ENCODE measurements at places on chromosomes 3 and 15.

DNA sequence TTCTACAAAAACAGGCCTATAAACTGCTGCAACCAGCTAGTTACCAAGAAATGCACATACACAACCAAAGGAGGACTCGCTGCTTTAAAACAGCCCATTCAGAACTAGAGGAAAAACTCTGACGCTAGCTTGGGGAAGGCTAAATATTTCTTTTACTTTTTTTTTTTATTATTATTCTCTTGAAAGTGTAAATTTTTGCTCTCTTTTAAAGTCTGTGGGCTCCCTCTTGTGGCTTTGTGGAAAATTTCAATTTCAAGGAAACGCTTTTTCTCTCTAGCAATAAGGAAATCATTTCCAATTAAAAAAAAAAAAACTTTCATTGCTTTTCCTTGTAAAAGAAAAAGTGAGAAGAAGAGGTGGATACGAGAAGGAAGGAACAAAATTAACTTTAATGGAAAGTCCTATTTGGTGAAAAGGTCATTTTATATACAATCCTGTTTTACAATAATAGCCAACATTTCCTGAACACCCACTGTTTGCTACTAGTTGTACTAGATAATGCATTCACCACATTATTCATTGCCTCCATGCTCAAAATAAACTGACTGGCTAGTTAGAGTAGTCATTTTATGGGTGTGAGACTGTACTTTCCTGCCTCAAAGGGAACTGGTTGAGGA, 51.2 kb upstream of the SAMMSON start:
- no peak for DNase-seq
- H3K27ac ChIP-seq: no peak overlapping the region
- H3K36me3 ChIP-seq: no peaks in the 10 kb centered on the region
- H3K4me1 ChIP-seq: no peaks in the 10 kb centered on the region
- H3K4me3 ChIP-seq: no peak overlapping the region

- no peak overlapping the region for H3K27ac ChIP-seq
- no peaks in the 10 kb centered on the region for H3K27me3 ChIP-seq
- no peak overlapping the region for H3K4me3 ChIP-seq
- H3K4me1 ChIP-seq: no peaks in the 10 kb centered on the region
- DNase-seq: no peak
Measured at GRCh38 chr3:146680617-146681016, 75.5 kb upstream of the PLSCR5 start.

DNA sequence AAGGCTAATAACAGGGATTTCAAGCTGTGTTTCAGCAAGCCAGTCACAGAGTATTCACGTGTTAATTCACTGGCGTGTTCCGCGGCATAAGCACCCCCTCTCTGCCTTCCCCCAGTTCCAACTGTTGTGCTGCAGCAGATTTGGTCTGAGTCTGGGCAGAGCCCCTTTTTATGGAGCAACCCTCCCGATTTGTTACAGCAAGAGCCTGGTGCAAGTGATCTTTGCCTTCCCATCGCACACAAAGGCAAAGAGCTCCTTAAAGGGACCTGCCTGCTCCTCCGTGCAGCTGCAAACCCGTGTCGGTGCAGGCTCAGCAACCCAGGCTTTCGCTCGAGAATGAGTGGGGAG, 170.5 kb downstream of the KCNAB1 start:
- peaks cover 26% of the 10 kb centered on the region for H3K27me3 ChIP-seq
- H3K4me3 ChIP-seq: no peak overlapping the region
- no peaks in the 10 kb centered on the region for H3K4me1 ChIP-seq
- H3K27ac ChIP-seq: no peak overlapping the region
- no peaks in the 10 kb centered on the region for H3K36me3 ChIP-seq

GRCh38 chr15:99454941-99455788, 110.6 kb upstream of the MEF2A start:
- H3K36me3 ChIP-seq: peaks cover 2% of the 10 kb centered on the region
- peaks cover 32% of the 10 kb centered on the region for H3K4me1 ChIP-seq
- H3K27me3 ChIP-seq: no peaks in the 10 kb centered on the region
- peak; percentile 9 for DNase-seq
- no peak overlapping the region for H3K27ac ChIP-seq

- no peak overlapping the region for H3K4me3 ChIP-seq
- no peaks in the 10 kb centered on the region for H3K4me1 ChIP-seq
- H3K27ac ChIP-seq: peak overlapping the region; percentile 31
- peaks cover 31% of the 10 kb centered on the region for H3K36me3 ChIP-seq
- H3K27me3 ChIP-seq: no peaks in the 10 kb centered on the region
- DNase-seq: no peak
Measured at GRCh38 chr15:72242775-72243370, 11.9 kb upstream of the PKM start.

- no peak overlapping the region for H3K4me3 ChIP-seq
- peaks cover 14% of the 10 kb centered on the region for H3K36me3 ChIP-seq
- H3K27ac ChIP-seq: no peak overlapping the region
- H3K4me1 ChIP-seq: no peaks in the 10 kb centered on the region
Measured at GRCh38 chr3:9149566-9149965, 99.9 kb downstream of the SRGAP3 start.

GRCh38 chr15:88529021-88529630, 17.4 kb downstream of the DET1 start:
- no peak overlapping the region for H3K4me3 ChIP-seq
- H3K36me3 ChIP-seq: peaks cover 52% of the 10 kb centered on the region
- H3K4me1 ChIP-seq: no peaks in the 10 kb centered on the region
- H3K27me3 ChIP-seq: no peaks in the 10 kb centered on the region
- no peak for DNase-seq

GRCh38 chr3:127374086-127375010, 86.5 kb upstream of the PRR20G start:
- H3K27me3 ChIP-seq: peaks cover 15% of the 10 kb centered on the region
- H3K4me1 ChIP-seq: peaks cover 5% of the 10 kb centered on the region
- no peak overlapping the region for H3K27ac ChIP-seq
- no peak for DNase-seq
- H3K4me3 ChIP-seq: no peak overlapping the region

DNA sequence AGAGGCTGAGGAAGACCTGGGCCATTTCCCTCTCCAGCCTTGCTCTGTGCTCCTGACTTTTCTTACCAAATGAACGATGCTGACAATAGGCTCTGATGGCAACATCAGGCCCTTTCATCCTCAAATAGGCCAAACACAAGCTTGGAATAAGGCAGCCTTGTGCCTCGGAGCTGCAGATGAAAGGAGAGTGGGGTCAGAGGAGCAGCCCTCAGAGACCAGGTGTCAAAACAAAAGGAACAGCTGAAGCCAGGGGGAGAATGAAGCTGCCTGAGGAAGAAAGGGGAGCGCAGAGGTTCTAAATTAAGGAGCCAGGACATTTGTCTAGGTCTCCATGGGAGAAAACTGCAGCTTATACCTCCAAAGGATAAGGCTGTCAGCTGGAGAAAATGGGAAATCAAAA, 5.1 kb downstream of the BFSP2 start:
- no peaks in the 10 kb centered on the region for H3K4me1 ChIP-seq
- H3K36me3 ChIP-seq: no peaks in the 10 kb centered on the region
- H3K27me3 ChIP-seq: peaks cover 7% of the 10 kb centered on the region

DNA sequence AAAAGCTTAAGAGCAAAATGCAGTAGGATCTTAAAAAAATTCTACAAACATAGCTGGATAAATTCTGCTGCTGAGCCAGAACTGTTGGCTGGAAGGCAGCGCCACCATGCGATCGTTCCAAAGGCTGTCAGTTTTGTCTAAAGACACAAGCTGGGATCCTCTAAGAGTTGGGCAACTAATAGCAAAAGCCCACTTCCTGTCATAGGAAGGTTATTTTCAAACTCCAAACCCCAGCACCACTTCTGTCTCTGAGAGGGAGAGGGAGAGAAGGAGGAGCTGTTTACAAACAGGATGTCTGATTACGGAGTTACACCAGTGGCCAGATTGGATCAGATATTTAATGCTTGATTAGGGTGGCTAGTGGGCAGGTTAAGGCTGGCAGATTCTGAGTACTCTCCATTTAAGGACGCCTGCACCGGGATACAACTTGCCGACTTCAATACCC, 44.0 kb downstream of the EIF4E3 start:
- no peak for DNase-seq
- H3K27me3 ChIP-seq: peaks cover 5% of the 10 kb centered on the region
- H3K27ac ChIP-seq: no peak overlapping the region
- H3K4me3 ChIP-seq: no peak overlapping the region
- no peaks in the 10 kb centered on the region for H3K4me1 ChIP-seq
